GM04504 (cell line): ENCODE measurements at places on chromosomes 13 and 19.

DNA sequence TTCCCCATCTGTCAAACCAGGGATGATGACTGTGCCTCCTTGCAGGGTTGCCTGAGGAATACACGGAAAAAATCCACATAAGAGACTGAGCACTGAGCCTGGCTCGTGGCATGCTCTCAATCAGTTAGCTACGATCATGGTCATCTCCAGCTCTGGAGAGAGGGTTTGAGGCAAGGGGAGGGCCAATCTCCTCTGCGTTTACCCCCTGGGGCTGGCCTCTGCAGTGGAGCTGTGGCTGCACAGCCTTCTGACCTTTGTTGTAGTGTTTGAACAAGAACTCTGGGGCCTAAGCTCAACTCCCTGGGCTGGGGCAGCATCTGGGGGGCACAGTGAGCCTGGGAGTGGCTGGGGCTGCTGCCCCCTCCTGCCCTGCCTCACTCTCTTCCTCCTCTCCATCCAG is 5.9 kb downstream of the LRRC4B start:
- DNase-seq: no peak

- peak; percentile 53 for DNase-seq
Observed at GRCh38 chr19:9986787-9987281, 23.5 kb downstream of the COL5A3 start.

GRCh38 chr13:22461854-22462490 is 718.8 kb upstream of the SGCG start:
- no peak for DNase-seq

DNA sequence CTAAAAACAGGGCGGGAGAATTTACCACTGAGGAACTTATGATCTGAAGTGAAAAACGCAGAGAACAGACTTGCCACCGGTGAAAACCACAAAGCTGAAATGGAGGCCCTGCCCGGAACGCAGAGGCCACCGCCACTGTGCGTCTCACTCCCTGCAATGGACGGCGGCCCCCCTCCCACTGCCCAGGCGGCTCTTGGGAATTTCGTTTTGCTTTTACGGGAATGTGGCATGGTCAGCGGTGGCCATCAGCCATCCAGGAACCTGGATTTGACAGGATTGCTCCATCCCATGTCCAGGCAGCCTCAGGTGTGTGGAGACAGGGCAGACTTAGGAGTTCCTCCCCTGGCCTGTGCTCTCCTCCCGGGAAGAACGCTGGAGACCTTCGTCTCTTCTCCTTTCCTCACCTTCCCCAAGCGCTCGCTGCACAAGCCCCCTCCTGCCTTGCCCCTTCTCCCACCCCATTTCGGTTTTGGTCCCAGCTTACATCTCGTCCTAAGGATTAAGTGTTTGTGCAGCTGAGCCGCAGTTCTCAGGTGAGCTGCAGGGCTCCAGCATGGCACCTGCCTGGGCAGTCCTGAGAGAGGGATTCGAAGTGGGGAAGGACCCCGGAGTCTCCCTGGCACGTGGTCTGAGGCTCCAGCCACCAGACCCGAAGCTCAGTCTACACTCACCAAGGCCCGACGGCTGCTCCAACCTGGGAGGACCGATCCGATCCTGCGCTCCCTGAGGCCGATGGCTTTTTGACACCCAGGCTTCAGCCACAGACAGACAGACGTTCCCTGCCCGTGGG is 49.9 kb downstream of the MCF2L start:
- DNase-seq: no peak

DNA sequence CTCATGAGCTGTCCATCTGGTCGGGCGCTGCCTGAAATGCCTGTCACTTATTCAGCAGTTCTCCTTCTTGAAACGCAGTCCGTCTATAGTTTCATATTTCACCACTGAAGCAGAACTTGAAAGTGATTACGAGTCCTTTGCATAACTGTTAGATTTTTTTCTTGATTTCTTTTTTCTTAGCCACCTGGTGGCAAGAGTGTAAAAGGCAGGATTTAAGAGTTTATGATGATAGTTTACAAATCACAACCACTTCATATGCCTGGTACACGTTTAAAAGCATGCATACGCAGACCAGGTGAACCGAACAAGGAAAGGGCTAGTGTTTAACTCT is 45.8 kb downstream of the GGACT start:
- DNase-seq: peak; percentile 31

GRCh38 chr13:105979131-105980011 is 556.1 kb downstream of the EFNB2 start:
- DNase-seq: no peak

DNA sequence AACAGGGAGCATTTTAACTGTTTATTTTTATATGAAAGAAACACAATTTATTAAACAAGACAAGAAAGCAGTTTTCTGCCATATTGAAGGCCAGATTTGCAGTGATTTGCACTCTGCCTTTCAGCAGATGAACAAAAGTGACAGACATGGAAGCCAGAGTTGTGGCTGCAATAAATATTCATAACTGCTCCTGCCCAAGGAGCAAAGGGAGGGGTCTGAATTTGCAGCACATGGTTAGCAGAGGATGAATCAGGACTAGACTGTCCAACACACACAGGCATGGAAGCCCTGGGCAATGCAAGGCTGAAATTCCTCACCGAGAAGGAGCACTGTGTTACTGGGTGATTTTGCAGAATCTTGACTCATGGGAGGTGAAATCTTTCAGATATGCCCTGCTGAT is 418.2 kb downstream of the DCT start:
- DNase-seq: peak; percentile 65

DNA sequence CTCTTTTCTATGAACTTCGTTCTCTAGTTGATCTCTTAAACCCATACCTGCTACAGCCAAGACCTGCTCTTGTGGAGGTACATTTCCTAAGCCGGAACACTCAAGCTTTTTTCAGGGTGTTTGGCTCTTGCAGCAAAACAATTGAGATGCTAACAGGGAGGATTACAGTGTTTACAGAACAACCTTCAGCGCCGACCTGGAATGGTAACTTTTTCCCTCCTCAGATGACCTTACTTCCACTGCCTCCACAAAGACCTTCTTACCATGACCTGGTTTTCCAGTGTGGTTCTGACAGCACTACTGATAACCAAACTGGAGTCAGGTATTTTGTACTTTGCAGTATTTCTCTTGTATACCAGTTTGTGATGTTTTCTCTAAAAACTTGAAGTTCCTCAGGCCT is 506 bp downstream of the KCNRG start:
- no peak for DNase-seq

- DNase-seq: no peak
Observed at GRCh38 chr13:74015137-74015536, 119.1 kb downstream of the KLF12 start.

- no peak for DNase-seq
Observed at GRCh38 chr19:739998-740715, 10.8 kb upstream of the MISP start.

- no peak for DNase-seq
Observed at GRCh38 chr13:93222976-93223375, 3.6 kb upstream of the GPC6 start.

GRCh38 chr13:28640861-28641599 is 17.9 kb upstream of the POMP start:
- DNase-seq: no peak

- DNase-seq: no peak
Observed at GRCh38 chr13:76942363-76942762, 5.9 kb upstream of the ACOD1 start.

- no peak for DNase-seq
Observed at GRCh38 chr19:41322451-41322850, 12.5 kb downstream of the CCDC97 start.

GRCh38 chr13:19864746-19865309 is 1.4 kb upstream of the ZMYM5 start:
- peak; percentile 42 for DNase-seq
